Amniotic stem cell (primary cell): ENCODE measurements at places on chromosomes 6 and 20.
A peak's percentile ranks its signal among the peaks of the same experiment; 100 is the strongest.

GRCh38 chr20:21360705-21361104 lies 36.6 kb downstream of the NKX2-4 start:
- no peak for DNase-seq

GRCh38 chr6:16248271-16248853 lies 10.0 kb downstream of the GMPR start:
- no peak for DNase-seq

- no peak for DNase-seq
Observed at GRCh38 chr20:35314816-35315631, 22.8 kb upstream of the FAM83C start.

- no peak for DNase-seq
Observed at GRCh38 chr20:22052025-22052650, 346.7 kb downstream of the PAX1 start.

DNA sequence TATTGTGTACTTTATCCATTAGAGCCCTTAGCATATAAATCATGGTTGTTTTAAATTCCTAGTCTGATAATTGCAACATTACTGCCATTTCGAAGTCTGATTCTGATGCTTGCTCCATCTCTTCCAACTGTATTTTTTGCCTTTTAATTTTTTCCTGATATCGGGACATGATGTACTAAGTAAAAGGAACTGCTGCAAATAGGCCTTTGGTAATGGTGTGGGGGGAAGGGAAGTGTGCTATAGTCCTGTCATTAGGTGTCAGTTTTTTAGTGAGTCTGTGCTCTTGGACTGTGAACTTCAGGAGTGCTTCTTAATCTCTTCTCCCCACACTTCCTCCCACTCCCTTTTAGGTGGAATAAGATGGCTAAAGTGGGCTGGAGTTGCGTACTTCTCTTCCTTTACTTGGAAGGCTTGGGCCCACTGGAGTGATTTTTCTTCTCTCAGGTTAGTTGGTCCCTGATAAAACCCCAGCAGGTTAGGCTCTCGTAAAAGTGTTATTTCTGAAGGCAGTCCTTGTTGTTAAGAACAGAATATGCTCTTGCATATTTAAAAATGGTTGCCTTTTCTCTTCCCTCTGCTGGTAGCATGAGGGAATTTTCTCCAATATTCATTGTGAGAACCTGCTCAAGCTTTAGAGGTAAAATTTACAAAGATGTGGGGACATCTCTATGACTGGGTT lies 18.1 kb downstream of the STXBP5 start:
- no peak for DNase-seq

DNA sequence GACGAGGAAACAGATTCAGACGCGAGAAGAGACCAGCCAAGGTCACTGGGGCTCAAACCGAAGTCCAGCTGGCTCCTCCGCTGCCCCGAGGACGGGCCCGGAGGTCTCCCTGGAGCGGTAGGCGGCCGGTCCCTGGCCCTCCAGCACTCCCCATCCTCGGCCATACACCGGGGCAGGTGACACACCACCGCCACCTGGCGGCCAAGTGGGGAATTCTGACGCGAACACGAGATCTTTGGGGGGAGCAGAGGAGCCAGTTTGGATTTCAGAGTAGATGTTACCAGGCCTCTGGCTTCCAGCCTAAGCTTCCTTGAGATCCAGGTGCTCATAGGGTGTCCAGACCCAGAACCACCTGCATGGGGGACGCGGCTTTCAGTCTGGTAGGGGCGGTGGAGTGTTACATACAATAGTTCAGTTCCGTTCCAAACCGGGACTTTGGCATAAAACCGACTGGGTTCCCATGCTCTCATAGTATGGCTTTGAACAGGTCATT lies 16.1 kb downstream of the BPIFB1 start:
- no peak for DNase-seq

DNA sequence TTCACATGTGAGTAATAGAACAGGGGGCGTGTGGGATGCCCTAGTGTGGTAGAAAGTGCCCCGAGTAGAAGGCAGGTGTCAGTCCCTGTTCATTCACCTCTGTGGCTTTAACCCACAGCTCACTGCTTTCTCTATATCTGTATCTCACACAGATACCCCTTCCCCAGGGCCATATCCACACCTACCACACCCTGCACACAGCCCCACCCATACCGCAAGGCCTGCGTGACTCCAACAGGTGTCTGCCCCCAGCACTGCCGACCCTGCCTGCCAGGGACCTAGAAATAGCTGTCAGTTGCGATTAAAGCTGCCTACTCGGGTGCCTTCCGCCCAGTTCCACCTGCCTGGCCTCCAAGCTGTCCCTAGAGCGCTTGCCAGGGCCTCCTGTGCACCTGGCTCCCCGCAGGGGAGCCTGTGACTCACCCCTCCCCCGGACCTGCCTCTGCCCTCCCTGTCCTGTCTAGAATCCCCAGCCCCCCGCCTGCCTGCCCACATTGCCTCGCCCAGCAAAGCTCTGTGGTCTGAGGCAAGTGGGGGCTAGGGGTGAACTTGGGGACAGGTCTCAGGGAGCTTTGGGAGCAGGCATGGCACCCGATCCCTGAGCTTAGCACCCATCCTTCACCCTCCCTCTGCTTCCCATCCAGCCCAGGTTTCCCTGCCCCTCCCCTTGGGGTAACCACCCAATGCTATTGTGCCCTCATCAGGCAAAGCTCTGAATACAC lies 38.3 kb upstream of the ID1 start:
- DNase-seq = no peak

DNA sequence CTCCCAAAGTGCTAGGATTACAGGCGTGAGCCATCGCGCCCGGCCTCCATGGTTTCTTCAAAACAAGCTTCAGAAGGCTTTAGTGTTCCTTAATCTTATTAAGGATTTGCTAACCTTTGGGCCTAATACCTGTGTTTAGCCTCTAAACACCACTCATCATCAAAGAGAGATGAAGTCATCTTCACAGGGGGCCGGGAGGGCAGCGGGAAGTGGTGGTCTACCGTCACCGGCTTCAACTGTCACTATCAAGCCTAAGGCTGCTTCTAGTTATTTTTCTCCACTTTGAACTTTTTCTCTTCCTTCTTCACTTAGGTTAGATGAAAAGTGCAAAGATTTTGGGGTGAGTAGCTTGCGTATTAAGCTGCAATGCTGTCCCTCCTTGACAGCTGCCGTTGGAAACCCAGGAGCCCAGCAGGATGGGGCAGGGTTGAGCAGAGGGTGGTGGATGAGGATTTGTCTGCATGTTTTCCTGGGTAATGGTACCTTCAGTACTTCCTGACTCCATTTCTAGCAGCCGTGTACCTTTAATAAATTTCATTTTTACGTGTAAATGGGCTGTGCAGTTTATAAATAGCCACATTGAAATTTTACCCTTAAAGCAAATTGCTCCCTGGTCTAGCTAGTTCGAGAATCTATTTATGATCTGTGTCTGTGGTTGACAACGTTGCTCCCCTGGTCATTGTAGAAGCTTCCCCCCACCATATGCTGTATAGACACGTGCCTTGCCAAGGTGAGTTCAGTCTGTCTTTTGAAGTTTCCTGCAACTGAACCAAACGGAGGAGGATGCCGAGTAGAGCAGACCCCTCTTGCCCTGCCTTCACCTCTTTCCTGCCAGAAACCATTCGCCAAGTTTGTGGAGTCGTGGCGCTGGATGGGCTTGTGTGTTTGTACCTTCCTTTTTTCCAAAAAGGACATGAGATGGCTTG lies 64.8 kb downstream of the SYNJ2 start:
- DNase-seq = no peak

GRCh38 chr6:107491760-107492660 lies 2.1 kb downstream of the SOBP start:
- DNase-seq = no peak

- DNase-seq = no peak
Observed at GRCh38 chr6:157541618-157542413, 160.8 kb downstream of the ZDHHC14 start.

GRCh38 chr20:44959082-44959637 lies 1.0 kb downstream of the TOMM34 start:
- DNase-seq = peak; percentile 3

DNA sequence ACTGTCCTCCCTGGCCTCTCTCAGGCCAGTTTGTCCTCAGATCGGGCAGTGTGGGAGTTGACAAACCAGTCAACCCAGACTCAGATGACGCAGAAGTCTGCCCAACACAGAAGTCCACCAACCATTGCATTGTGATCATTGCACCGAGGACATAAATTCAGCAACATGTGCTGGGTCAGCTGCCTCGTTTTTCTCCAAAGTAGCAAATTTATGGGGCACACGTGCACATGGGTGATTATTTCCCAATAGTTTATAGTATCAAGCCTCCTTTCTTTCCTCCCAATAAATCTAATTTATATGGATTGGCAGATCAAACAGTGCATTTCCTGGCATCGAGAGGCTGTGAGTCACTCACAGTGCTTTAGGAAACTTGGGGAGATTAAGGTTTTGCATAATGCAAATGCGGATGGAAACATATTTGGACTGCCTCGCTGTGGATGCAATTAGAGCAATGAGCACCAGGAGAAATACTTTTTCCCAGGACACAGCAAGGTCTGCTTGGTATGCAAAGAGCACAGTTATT lies 413.7 kb upstream of the SULF2 start:
- no peak for DNase-seq

DNA sequence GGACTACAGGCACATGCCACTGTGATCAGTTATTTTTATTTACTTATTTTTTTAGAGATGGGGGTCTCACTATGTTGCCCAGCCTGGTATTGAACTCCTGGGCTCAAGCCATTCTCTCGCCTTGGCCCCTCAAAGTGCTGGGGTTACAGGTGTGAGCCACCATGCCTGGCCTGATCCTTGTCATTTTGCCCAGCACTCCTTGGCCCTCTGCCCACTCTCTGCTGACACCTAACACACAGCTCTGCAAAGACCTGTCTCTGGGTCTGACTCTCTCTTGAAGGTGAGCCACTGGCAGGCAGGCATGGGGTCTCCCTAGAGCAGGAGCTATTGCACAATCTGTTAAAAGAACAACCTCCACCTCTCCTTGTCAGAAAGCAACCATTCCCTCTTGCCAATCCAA lies 155.6 kb downstream of the ZFP64 start:
- DNase-seq = no peak

DNA sequence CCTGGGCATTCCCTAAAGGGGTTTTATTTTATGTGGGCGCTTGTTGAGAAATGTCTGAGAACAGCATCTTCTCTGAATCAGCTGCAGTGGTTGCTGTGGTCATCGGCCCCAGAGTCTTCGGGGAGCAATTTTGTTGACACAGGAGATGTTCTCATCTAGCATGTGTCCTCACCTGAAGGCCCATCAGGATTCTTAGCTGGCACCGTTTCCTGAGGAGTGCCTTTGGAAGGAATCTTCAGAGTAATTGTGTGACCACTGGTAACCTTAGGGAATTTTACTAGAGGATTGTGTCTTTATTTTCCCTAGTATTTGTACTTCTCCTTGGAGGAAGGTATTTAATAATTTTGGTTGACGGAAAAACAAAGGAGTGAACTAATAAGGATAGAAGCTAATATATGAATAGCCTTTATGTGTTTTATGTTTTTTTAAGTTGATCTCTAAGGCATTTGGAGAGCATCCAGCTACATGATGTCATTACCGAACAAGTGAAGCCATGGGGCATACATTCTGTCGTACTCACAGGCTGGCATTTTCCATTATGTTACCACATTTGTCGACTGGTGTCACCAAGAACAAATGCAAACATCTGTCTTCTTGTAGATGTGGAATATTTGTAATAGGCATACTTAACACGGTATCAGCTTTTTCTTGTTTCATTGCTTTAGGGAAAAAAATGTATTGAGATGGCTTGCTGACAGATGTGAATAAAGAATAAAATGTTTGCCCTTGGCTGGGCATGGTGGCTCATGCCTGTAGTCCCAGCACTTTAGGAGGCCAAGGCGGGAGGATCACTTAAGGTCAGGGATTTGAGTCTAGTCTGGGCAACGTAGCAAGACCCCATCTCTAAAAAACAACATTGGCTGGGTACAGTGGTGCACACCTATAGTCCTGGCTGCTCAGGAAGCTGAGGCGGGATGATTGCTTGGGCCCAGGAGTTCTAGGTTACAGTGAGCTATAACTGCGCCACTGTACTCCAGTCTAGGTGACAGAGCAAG lies 41.9 kb downstream of the TULP4 start:
- DNase-seq = no peak

DNA sequence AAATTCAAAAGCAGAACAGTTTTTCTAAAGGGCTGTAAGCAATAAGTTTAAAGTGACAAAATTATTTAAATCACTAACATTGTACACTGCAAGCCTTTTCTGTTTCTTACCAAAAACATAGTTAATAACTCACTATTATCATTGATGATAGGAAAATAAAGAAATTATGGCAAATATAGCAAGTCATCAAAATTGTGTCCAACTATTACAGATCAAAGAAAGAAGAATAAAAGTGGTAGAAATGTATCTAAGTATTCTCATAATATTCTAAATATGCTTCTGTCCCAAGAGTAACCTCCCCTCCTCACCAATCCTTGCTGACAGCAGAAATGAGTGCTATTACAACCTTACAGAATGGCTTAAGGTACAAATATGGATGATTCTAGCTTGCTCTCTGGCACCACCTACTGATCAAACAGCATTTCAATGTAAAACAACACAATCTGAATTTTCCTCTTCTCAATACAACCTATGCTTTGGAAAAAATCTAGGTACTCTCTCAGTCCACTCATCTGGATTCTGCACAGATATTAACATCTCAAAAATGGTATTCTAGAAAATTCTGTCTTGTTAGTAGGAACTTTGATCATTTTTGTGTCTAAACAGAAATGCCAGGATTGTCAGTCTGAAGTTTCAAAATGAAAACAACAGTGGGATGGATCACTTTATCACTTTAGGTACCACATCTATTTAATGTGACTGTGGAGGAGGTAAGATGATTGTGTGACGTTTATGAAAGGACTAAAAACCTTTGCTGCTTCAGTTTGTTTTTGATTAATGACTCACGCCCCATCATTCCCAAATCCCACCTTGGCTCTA lies 40.9 kb downstream of the ZFP64 start:
- DNase-seq = peak; percentile 30

GRCh38 chr6:45737331-45738056 lies 278.2 kb downstream of the CLIC5 start:
- no peak for DNase-seq

DNA sequence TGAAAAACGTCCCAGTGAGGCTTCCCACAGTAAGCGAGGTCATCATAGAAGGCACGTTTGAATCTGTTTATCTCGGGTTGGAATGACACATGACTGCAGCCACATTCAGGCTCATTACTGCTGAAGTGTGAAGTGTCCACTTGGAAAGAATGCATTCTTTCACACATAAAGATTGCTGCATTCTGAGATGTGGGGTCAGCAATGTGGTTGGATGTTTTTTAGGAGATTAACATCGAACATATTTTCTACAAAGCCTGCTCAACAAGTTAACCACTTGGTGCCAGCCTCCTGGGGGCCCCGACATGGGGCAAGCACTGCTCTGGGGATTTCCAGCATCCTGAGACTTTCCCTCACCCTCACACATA lies 79.9 kb downstream of the BMP6 start:
- no peak for DNase-seq

GRCh38 chr6:35496841-35497570 lies at the start of gene TEAD3:
TEAD3 (minus strand) TSS chr6:35497079.
- peak; percentile 66 for DNase-seq
